SJSA1 (cell line): ENCODE measurements at places on chromosomes 3 and 15. TPM values are rescaled to one million over a fixed set of nuclear protein-coding genes. Genes with fewer than 3 reads are reported as not detected.

DNA sequence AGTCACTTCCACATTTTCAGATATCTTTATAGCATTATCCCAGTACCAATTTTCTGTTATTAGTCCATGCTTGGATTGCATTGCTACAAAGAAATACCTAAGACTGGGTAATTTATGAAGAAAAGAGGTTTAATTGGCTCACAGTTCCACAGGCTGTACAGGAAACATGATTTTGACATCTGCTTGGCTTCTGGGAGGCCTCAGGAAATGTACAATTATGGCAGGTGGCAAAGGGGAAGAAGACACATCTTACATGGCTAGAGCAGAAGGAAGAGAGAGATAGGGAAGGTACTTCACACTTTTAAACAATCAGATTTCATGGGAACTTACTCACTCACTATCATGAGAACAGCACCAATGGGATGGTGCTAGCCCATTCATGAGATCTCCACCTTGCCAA is 172.3 kb upstream of the GPR149 start:
- no peaks in the 10 kb centered on the region for H3K4me1 ChIP-seq
- no peak overlapping the region for H3K4me3 ChIP-seq
- no peaks in the 10 kb centered on the region for H3K27me3 ChIP-seq
- no peak for DNase-seq

DNAJC13 gene
- 28.2 and 43.2 TPM in 2 replicates for total RNA-seq

KLHL40 gene
- not detected in 2 replicates for total RNA-seq

- DNase-seq, result no peak
- H3K27ac ChIP-seq, result no peak overlapping the region
- peaks cover 20% of the 10 kb centered on the region for H3K27me3 ChIP-seq
- H3K4me3 ChIP-seq, result peak overlapping the region; percentile 30
Observed at GRCh38 chr15:41512940-41513505, 604 bp downstream of the LTK start.

ACSBG1 gene
- total RNA-seq, result not detected in 2 replicates

- DNase-seq, result no peak
- H3K27me3 ChIP-seq, result no peaks in the 10 kb centered on the region
- H3K4me3 ChIP-seq, result no peak overlapping the region
- H3K36me3 ChIP-seq, result no peaks in the 10 kb centered on the region
Observed at GRCh38 chr15:65330934-65331645, 26.6 kb downstream of the RNU5B-1 start.

DNA sequence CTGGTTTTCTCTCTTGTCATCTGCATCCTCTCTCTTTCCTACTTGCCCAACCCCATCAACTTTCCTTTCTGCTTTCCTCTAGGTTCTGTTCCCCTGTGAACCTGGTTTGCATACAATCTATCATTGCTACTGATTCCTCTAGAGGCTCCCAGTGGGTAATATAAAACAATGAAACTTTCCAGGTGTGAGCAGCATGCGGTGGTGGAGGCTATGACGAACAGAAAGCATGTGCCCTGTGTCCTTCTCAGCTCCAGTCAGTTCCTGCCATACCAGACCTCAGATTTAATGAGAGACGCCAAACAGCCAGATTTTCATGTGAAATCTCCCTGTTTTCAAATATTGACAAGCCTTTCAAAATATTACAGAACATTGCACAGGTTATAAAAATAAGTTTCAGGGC is 3.5 kb upstream of the ACAP2 start:
- H3K4me1 ChIP-seq, result peaks cover 6% of the 10 kb centered on the region
- H3K27ac ChIP-seq, result no peak overlapping the region
- H3K36me3 ChIP-seq, result peaks cover 8% of the 10 kb centered on the region
- H3K4me3 ChIP-seq, result no peak overlapping the region
- no peak for DNase-seq

DNAH1 gene
- 0.47 and 1.1 TPM in 2 replicates for total RNA-seq

CPLX3 gene
- 0.13 TPM in 1 of 2 replicates, not detected in the other for total RNA-seq

DNA sequence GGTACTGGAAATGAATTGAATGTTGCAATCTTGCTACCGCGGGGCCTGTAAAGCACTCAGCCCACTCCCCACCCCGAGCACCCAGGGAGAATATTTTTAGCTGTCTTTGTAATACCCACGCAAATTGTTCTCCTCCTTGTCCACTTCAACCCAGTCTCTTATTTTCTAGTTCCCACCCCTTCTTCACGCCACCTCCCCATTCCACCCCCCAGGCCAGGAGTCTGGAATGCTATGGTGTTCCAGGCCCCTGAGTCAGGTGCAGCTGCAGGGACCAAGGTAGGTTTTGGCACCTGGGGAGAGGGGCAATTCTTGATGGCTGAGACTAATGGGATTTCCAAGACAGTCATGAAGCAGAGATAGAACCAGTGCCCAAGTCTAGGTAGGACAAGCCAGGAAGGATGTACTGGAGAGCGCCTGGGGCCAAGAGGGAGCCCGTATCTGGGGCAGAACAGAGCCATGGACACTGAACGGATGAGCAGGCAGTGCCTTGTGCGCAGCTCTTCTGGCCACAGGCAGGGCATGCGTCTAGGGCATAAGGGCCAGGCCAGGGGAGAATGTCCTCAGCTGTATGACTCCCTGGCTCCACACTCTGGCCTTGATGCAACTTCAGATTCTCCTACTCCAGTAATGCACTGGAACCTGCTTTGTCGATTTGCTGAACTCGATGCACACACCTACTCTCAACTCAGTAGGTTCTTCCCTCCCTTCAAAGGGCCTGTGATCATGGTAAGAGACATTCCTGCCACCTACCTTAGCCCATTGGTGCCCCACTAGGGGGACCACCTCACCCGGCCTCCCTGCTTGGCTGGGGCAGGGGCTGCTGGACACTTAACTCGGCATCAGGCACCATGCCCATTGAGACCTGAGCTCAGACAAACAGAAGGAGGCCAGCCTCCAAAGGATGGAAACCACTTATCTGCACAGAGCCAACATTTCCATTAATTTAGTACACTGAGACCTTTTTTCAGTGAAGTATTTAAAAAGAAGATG is 34.6 kb upstream of the MAGEF1 start:
- no peak overlapping the region for H3K4me3 ChIP-seq
- no peak overlapping the region for H3K27ac ChIP-seq
- H3K4me1 ChIP-seq, result no peaks in the 10 kb centered on the region
- H3K36me3 ChIP-seq, result no peaks in the 10 kb centered on the region
- DNase-seq, result no peak

DNA sequence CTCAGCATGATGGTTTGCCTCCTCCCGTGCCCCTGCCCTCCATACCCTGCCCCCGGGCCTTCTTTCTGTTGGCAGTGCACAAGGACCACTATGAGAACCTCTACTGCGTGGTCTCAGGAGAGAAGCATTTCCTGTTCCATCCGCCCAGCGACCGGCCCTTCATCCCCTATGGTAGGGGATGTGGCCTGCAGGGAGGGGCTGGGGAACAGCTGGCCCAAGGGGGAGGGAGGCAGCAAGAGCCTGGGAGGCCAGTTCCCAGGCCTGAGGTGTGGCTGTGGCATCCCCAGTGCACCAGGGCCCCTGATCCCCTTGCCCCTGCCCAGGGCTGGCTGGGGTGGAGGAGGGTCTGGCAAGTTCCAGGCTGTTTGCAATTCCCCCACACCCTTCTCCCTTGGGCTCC is 2.6 kb upstream of the PLA2G4B start:
- no peak for DNase-seq

SH2D7 gene
- total RNA-seq, result not detected in 2 replicates

PLSCR2 gene
- total RNA-seq, result not detected in 2 replicates

DNA sequence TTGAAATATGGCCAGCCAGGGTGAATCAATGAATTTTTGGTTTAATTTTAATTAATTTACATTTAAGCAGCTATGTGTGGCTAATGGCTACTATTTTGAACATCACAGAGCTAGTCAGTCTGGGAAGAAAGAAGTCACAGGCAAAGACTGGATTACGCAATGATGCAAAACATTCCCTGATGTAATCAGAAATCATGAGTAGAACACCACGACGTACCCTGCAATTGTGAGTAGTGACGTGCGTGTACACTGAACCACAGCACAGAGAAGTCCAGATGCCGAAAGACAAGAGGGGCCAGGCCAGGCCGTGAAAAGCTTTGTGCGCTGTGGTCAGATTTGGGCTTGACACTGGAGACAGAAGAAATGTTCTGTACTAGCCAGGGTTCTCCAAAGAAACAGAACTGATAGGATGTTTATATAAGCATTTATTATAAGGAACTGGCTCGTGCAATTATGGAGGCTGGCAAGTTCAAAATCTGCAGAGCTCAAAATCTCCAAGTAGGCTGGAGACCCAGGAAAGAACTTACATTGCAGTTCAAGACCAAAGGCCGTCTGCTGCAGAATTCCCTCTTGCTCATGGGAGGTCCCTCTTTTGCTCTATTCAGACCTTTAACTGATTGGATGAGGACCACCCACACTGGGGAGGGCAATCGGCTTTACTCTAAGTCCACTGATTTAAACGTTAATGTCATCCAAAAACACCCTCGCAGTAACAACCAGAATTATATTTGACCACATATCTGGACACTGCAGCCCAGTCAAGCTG is 44.6 kb downstream of the SH3BP5 start:
- H3K27me3 ChIP-seq, result no peaks in the 10 kb centered on the region
- no peak overlapping the region for H3K4me3 ChIP-seq
- no peaks in the 10 kb centered on the region for H3K36me3 ChIP-seq
- H3K4me1 ChIP-seq, result peaks cover 42% of the 10 kb centered on the region
- DNase-seq, result peak; percentile 68

GRCh38 chr15:39621210-39621609 is 40.3 kb downstream of the THBS1 start:
- no peak for DNase-seq
- H3K4me1 ChIP-seq, result peaks cover 25% of the 10 kb centered on the region
- H3K4me3 ChIP-seq, result no peak overlapping the region
- no peaks in the 10 kb centered on the region for H3K27me3 ChIP-seq
- no peaks in the 10 kb centered on the region for H3K36me3 ChIP-seq

ITIH3 gene
- 4.0 and 8.9 TPM in 2 replicates for total RNA-seq

DNA sequence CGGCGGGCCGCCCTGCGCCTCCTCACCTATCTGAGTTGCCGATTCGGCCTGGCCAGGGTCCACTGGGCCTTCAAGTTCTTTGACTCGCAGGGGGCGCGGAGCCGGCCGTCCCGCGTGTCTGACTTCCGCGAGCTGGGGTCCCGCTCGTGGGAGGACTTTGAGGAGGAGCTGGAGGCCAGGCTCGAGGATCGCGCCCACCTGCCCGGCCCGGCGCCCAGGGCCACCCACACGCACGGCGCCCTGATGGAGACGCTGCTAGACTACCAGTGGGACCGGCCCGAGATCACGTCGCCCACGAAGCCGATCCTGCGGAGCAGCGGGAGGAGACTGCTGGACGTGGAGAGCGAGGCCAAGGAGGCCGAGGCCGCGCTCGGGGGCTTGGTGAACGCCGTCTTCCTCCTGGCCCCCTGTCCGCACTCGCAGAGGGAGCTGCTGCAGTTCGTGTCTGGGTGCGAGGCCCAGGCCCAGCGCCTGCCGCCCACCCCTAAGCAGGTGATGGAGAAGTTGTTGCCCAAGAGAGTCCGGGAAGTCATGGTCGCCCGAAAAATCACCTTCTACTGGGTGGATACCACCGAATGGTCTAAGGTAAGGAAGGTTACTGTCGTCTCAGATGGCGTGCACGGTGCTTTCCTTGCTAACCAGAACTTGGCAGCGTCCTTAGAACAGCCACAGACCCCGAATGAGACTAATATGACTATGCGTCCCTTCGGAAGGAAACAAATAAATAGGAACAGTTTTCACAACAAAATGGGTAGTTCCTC is 567 bp downstream of the TICRR start:
- peak overlapping the region; percentile 73 for H3K4me3 ChIP-seq
- peaks cover 41% of the 10 kb centered on the region for H3K36me3 ChIP-seq
- peaks cover 14% of the 10 kb centered on the region for H3K4me1 ChIP-seq
- DNase-seq, result no peak
- H3K27ac ChIP-seq, result peak overlapping the region; percentile 57

GRCh38 chr3:183494341-183494740 is 61.2 kb downstream of the KLHL6 start:
- H3K27ac ChIP-seq, result no peak overlapping the region
- no peaks in the 10 kb centered on the region for H3K4me1 ChIP-seq
- H3K4me3 ChIP-seq, result no peak overlapping the region
- H3K36me3 ChIP-seq, result no peaks in the 10 kb centered on the region
- DNase-seq, result no peak
- H3K27me3 ChIP-seq, result no peaks in the 10 kb centered on the region

GRCh38 chr3:172213200-172213599 is 173.8 kb downstream of the FNDC3B start:
- H3K27ac ChIP-seq, result no peak overlapping the region
- no peaks in the 10 kb centered on the region for H3K27me3 ChIP-seq
- H3K36me3 ChIP-seq, result peaks cover 10% of the 10 kb centered on the region; the same call in 1 of the 2 replicates
- no peak overlapping the region for H3K4me3 ChIP-seq

DNASE1L3 gene
- not detected in 2 replicates for total RNA-seq

SLCO3A1 gene
- not detected in 2 replicates for total RNA-seq

- H3K4me3 ChIP-seq, result no peak overlapping the region
- H3K27ac ChIP-seq, result no peak overlapping the region
- no peaks in the 10 kb centered on the region for H3K36me3 ChIP-seq
Observed at GRCh38 chr3:27147215-27147614, 222.0 kb downstream of the NEK10 start.

MAN2A2 gene
- 0.85 and 3.9 TPM in 2 replicates for total RNA-seq

- no peak overlapping the region for H3K27ac ChIP-seq
- H3K36me3 ChIP-seq, result no peaks in the 10 kb centered on the region
- H3K4me1 ChIP-seq, result no peaks in the 10 kb centered on the region
- H3K4me3 ChIP-seq, result no peak overlapping the region
Observed at GRCh38 chr3:163753033-163753432, 1325.3 kb downstream of the SI start.

- no peaks in the 10 kb centered on the region for H3K36me3 ChIP-seq
- DNase-seq, result no peak
- H3K27ac ChIP-seq, result no peak overlapping the region
- H3K27me3 ChIP-seq, result peaks cover 48% of the 10 kb centered on the region
- 0 out of 2 replicates have a peak, but pooled peaks cover 3% of the 10 kb centered on the region for H3K4me1 ChIP-seq
- no peak overlapping the region for H3K4me3 ChIP-seq
Observed at GRCh38 chr3:123042413-123042812, 14.8 kb upstream of the SEMA5B start.

GRCh38 chr3:13266651-13267362 is 153.3 kb downstream of the NUP210 start:
- H3K4me3 ChIP-seq, result no peak overlapping the region
- H3K27ac ChIP-seq, result no peak overlapping the region

KCNAB1 gene
- 1.6 TPM in 1 of 2 replicates, not detected in the other for total RNA-seq

GRIP2 gene
- total RNA-seq, result 4.0 and 5.3 TPM in 2 replicates

DNA sequence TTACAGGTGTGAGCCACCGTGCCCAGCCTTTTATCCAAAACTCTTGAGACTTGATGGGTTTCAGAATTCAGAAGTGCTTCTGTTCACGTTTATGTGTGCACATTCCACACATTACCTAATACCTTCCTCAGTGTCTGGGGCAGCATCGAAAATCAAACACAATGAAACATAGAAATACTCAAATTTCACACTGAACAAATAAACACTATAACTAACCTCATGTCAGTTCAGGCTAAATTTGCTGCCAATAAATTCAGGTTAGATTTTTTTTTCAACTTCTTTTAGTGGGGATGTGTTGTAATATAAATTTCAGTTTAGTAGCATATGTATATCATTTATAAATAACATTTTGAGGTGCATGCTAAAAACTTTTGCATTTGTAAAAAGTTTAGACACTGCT is 2.8 kb downstream of the EIF2AK4 start:
- H3K4me1 ChIP-seq, result peaks cover 49% of the 10 kb centered on the region
- no peak overlapping the region for H3K27ac ChIP-seq
- no peak overlapping the region for H3K4me3 ChIP-seq
- peaks cover 35% of the 10 kb centered on the region for H3K36me3 ChIP-seq
- no peaks in the 10 kb centered on the region for H3K27me3 ChIP-seq

FANCD2OS gene
- total RNA-seq, result not detected in 2 replicates

GRCh38 chr3:24145981-24146822 is 201.1 kb downstream of the NR1D2 start:
- peak overlapping the region; percentile 99 for H3K27ac ChIP-seq
- DNase-seq, result peak; percentile 85
- H3K36me3 ChIP-seq, result no peaks in the 10 kb centered on the region

- peaks cover 26% of the 10 kb centered on the region for H3K4me1 ChIP-seq
- peaks cover 7% of the 10 kb centered on the region for H3K36me3 ChIP-seq
- H3K4me3 ChIP-seq, result no peak overlapping the region
Observed at GRCh38 chr15:74780523-74781430, 1.1 kb upstream of the CSK start.
